ENCODE measurements at places on chromosomes 16 and 17.
A peak's percentile ranks its signal among the peaks of the same experiment; 100 is the strongest.

DNA sequence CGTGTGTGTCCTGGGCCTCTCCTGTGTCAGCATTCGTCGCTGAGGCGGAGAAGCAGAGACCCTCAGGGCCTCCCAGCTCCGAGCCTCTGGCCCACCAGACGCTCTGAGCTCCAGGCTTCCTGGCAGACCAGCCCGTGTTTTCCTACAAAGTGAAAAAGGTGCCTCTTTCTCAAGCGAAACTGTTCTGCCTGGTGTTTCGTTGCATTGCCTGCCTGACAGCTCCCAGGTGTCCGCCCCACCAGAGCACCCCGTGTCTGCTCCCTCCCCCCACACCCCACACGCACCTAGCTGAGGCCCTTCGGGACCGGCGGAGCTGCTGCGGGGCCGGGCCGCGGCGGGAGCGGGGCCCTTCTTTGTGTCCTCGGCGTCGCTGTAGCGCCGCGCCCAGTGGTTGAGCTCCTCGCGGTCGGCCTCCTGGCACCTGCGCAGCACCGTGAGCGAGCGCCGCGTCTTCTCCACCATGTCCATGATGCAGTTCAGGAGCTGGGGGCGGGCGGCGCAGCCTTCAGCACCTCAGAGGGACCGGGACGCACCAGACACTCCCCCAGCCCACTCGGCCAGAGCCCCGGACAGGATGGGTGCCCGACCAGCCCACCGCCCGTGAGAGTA, 14.7 kb upstream of the PABPN1L start:
- DNase-seq, result no peak

DNA sequence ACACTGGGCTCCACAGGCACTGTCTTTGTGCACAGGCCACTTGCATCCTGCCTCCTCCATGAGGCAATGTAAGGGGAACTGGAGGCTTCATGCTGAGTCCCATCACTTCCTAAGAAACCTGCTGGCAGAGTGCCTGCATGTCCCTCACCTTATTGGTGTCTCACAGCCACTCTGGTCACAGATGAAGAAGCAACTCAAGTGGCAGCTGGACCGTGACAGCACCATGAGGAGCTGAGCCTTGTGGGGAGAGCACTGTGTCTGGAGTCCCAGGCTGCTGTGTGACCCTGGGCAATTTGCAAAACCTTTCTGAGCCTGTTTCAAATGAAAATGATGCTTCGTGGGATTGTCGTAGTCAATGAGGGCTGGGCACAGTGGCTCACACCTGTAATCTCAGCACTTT, 19.5 kb downstream of the ANKRD40 start:
- no peak for DNase-seq

DNA sequence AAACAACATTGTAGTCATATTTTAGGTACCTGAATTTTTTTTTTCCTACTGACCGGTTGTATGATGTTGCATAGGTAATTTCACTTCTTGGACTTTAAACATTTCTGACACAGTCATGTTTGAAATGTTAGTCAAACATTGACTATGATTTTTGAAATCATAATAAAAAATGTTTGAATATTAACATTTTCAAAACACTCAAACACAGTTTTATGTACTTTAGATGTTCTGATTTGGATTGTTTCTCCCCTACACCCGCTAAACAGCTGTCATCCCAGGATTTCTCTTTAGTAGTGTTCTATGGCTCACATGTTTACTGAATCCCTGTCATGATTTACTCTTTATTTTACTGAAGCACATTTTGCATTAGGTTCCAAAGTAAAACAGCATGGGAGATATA, 102.9 kb upstream of the NPEPPS start:
- no peak for DNase-seq

DNA sequence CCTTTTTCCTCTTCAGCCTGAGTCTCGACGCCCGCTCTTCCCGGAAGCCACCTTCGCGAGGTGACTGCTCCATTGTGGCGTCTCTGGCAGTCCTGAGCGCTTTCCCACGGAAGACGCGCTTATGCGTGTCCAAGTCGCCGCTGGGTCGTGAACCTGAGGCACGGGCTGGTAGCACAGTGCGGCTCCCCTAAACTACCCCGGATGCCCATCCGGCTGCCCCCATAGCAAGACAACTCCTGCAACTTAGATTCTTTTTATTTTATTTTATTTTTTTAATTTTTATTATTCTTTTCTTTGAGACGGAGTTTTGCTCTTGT, 2.1 kb upstream of the ESRP2 start:
- no peak for DNase-seq

- DNase-seq, result no peak
These were observed 62.3 kb downstream of the TNFRSF13B start for GRCh38 chr17:16909472-16910246.

- DNase-seq, result peak; percentile 60
These were observed 40.5 kb upstream of the ATP2A3 start for GRCh38 chr17:4004517-4005295.

- DNase-seq, result no peak
These were observed 17.8 kb upstream of the SLC35B1 start for GRCh38 chr17:49725452-49726130.

DNA sequence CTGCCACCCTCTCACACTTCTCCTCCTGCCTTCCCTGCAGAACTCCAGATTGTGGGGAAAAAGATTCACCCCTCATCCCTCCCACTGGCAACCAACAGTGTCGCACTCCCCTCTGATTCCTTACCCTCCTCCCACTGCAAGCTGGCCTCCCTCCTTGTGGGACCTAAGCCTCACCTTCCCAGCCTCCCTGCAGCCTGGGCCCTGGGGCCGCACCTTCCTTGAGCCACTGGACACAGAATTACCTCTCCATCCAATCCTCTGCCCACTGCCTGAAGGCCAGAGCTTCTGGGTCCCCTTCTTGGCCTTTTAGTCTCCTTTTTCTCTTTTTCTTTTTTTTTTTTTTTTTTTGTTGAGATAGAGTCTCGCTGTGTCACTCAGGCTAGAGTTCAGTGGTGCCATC, 33.9 kb downstream of the NGFR start:
- no peak for DNase-seq

- no peak for DNase-seq
These were observed 3.4 kb upstream of the NLRC5 start for GRCh38 chr16:56985962-56986360.

- DNase-seq, result no peak
These were observed 110.5 kb downstream of the HS3ST2 start for GRCh38 chr16:22924492-22924891.

DNA sequence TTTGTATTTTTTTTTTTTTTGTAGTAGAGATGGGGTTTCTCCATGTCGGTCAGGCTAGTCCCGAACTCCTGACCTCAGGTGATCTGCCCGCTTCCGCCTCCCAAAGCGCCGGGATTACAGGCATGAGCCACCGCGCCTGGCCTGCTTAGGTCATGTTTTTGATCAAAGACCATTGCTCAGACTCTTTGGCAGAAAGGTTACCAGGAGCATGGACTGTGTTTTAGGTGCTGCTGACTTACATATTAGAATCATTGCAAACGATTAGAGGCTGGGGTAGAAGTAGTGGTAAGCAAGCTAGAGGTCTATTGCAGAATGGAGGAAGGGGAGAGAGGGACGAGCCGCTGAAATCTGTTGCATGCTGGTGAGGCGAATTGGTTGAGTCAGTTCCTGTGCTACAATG, 79.8 kb downstream of the TANGO6 start:
- DNase-seq, result no peak

DNA sequence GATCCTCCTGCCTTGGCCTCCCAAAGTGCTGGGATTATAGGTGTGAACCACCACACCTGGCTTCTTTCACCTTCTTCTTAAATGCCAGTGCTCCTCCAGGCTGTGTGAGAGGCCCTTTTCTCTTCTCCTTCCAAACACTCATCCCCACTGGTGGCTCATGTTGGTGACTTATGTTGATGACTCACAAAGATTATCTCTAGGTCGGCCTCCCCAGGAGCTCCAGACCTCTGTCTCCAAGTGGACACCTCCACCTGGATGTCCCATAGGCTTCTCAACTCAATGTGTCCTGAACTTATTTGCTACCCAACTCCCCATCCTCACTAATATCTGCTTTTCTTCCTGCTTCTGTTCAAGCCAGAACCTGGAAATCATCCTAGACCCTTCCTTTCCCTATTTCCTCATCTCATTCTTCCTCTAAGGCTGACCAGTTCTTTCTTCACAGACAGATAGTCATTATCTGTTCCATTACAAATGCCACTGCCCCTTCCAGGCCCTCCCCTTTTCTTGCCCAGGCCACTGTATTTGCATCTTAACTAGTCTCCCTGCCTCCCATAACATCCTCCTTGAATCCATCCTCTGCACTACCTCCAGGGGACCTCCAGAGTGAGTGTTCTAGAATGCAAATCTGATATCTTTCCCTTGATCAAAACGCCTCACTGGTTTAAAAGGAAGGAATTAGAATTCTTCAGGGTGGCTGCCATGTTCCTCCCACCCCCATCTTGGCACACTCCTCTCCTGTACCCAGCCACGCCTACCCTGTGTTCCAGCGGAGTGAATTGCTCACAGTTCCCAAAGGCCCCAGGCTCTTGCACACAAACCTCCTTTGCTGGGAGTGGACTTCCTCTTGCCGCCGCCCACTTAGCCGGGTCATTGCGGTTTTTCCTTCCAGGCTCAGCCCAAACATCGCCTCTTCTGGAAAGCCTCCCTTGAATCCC, 34.8 kb upstream of the FBXO47 start:
- DNase-seq, result no peak

DNA sequence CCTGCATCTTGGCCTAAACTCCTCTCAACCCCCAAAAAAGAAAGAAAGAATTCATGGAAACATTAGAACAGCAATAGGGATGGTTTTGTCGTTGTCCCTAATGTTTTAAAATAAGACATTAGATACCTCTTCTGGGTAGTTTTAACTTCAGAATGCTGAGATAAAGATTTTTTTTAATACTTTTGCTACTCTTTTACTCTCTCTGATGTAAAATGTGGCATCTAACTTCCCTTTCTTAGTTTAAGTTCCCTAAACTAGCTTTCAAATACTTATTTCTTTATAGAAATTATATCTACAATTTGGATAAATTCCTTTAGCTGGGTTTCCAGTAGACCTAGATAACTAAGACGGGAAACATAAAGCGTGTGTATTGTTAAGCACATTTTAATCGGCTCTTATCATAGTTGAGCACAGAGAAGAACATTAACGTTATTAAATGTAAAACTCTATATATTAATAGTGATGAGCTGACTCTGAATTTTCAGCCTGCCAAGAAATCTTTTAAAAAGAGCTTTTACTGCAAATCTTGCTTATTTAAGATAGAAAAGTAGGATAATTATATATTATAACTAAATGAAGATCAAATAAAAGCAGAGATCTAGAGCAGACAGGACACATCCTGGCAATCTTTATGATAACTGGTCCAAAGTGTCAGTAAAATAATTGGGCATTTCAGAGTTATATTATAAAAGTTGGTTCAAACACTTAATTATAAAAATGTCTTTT, 183.2 kb downstream of the CYB561 start:
- no peak for DNase-seq

- no peak for DNase-seq
These were observed 19.8 kb upstream of the IL21R start for GRCh38 chr16:27381974-27382855.

- no peak for DNase-seq
These were observed 231.6 kb upstream of the CPHXL start for GRCh38 chr16:75957870-75958269.

DNA sequence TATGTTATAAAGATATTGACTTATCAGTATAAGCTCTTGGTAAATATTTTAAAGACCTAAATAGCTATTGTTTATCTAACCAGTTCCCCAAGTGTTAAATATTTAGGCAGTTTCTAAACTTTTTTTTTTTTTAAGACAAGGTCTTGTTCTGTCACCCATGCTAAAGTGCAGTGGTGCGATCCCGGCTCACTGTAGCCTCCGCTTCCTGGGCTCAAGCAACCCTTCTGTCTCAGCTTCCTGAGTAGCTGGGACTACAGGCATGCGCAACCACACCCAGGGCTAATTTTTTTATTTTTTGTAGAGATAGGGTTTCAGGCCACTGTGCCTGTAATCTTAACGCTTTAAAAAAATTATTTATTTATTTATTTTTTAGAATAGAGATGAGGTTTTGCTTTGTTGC, 43.5 kb downstream of the SNX29 start:
- DNase-seq, result no peak

DNA sequence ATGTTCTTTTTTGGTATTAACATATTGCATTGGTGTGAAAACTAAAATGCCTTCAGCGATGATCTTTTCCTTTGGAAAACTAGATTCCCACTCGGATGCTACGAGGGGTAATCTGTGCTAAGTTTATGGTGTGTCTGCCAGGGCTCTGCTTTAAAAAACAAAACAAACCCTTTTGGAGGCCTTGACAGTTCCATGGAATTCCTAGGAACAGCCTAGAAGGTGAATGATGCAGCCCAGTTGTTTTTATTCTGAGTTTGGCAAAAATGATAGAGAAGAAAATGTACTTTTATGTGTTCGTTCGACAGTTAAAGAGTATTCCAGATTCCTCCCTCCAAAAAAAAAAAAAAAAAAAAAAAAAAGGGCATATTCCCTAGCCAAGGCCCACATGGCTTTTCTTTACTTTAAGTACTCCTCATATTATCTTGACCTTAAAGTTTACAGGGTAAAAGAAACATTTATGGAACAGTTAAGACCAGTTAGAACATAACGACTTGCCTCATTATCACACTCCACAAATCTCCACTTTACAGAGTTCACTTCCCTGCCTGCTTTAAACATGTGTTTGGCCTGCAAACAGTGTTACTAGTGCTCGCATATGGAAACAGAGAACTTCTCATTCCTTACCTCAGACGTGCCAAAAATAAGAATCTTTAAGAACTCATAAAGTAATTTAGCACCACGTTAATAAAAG, 159.1 kb downstream of the WWOX start:
- no peak for DNase-seq

DNA sequence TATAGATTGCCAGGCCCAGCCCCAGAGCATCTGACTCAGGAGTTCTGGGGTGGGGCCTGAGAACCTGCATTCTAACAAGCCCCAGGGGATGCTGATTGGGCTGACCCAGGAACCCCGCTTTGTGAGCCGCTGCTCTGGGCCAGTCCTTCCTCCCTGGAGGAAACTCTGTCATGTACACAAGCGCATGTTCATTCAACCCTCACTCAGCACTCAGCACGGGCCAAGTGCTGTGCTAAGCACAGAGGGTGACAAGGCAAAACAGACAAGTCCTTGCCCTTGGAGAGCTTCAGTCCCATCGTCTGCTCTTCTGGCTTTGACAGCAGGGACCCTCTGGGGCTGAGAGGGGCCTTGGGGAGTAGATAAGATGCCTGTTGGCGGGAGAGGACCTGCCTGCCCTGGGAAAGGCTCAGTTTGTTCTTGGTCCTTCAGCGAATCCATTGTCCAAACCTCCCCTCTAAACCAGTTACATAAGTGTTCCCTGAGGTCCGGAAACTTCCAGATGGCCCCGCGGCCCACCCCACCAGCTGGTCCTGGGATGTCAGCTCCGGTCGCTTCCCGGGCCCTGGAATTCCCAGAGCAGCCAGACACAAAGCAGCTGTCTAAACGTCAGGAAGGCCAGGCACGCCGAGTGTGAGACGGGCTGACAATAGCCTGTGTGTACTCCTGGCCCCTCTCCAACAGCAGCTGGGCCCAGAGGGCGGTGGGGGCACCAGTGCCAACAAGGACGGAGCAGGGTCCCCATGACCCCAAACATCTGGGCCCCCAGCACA, 88.8 kb downstream of the ZDHHC7 start:
- no peak for DNase-seq

- DNase-seq, result no peak
These were observed 5.4 kb downstream of the SPATA2L start for GRCh38 chr16:89695875-89696669.
